ENCODE measurements at places on chromosomes 3 and 15.

DNA sequence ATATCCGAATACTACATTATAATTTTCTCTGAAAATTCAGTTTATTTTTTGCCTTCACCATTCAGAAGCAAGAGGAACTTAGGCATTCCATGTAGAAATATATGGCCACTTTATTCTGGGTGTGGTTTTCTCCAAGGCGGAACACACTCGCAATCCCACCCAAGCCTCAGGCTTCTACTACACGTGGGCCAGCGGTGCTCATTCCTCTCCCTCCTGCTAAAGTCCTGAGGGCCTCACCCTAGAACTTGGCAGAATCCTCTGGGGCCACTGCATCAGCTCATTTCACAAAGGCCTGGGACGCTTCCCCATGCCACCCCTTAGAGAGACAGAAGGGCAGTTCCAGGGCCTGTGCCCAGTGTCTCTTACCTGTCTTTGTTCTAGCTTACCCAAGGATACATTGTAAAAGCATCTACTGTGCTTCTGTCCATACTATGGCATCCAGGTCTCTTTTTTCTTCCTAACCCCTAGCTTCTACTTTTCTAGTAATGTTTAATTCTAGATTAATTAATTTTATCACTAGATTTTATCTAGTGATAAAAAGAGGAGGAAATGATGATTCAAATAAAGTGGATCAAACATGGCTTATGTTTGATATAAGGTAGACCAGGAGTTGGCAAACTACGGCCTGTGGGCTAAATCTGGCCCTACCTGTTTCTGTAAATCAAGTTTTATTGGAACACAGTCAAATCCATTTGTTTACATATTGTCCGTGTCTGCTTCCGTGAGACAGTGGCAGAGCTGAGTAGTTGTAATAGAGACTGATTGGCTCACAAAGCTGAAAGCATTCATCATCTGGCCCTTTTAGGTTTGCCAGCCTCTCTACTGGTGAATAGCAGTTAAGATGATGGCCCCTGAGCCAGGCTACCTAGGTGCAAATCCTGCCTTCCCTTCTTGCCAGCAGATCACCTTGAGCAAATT is 29.8 kb downstream of the LARS2 start:
- DNase-seq = no peak

- no peak for DNase-seq
Measured at GRCh38 chr3:66625505-66626216, 124.8 kb upstream of the LRIG1 start.

DNA sequence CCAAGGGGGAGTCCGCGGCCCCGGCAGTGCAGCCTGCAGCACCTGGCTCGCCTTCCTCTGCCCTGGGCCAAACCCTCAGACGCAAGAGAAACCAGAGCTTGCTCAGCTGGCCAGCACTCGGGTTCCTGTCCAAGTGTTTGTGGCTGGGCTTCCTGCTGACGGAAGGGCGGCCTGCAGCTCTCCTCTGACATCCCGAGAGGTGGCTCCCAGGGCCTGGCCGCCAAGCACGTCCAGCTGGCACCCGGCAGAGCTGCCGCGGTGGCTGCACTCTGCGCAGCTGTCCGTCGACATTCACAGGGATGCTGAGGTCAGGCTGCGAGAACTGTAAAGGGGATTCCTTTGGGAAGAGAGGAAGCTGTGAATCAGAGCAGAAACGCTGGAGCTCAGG is 85.6 kb downstream of the CPN2 start:
- peak; percentile 63 for DNase-seq

DNA sequence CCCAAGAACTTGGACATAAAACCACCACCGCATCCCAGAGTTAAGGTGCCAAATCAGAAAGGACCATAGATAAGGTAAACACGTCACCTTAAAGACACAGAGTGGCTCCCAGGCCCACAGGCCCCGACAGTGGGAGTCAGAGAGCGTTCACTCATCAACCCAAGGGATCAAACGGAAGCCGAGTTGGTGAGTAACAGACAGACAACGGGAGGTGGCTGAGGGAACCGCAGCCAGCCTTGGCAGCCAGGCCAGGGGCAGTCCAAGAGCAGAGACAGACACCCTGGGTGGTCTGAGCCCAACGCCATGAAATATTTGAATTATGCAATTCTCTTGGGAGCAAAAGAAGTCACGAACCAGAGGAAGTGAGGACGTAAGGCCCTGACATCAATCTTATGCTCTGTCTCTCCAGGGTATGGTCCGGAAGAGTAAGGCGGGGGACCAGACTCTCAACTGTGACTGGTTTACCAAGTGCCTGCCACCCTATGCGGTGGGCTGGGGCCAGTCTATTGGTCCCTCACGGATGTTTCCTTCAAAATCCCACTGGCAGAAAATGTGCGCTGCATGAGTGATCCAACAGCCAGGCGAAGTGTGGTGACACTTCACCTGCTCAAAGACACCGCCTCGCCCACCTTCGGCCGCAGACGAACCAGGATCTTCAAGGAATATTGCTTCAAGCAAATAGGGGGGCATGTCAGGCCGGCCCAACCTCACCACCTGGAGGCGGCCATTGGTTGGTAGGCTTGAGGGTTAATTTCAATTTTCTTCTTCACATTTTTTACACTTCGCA is 34.3 kb downstream of the TMEM44 start:
- no peak for DNase-seq

- no peak for DNase-seq
Measured at GRCh38 chr3:5428607-5429516, 241.4 kb downstream of the EDEM1 start.

GRCh38 chr3:129506231-129506742 is 22.2 kb upstream of the RHO start:
- DNase-seq = no peak

DNA sequence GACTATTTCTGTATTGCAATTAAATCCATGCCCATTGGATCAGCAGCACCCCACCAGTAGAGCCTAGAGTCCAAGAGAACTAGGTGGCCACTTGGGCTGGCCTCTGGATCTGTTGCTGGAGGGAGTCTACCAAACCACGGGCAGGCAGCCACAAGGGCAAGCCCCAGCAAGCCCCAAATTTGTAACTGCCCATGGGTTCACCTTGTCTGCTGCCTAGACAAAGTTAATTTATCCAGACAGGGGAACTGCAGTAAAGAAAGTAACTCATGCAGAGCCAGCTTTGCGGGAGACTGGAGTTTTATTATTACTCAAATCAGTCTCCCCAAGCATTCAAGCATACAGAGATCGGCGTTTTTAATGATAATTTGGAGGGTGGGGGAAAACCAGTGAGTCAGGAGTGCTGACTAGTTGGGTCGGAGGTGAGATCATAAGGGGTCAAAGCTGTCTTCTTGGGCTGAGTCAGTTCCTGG is 74.0 kb upstream of the TERB2 start:
- DNase-seq = no peak

- DNase-seq = no peak
Measured at GRCh38 chr3:148078658-148079057, 619.0 kb upstream of the AGTR1 start.

- no peak for DNase-seq
Measured at GRCh38 chr3:114900908-114901307, 246.2 kb downstream of the ZBTB20 start.

- DNase-seq = peak; percentile 39
Measured at GRCh38 chr3:101271728-101272127, 48.6 kb downstream of the IMPG2 start.

- DNase-seq = no peak
Measured at GRCh38 chr15:37088436-37088835, 11.9 kb downstream of the MEIS2 start.

GRCh38 chr3:107184375-107184774 is 192.9 kb upstream of the CCDC54 start:
- no peak for DNase-seq

GRCh38 chr3:144055604-144056003 is 84.0 kb downstream of the DIPK2A start:
- DNase-seq = no peak

GRCh38 chr3:169072494-169072893 is 591.0 kb downstream of the MECOM start:
- DNase-seq = no peak

- peak; percentile 53 for DNase-seq
Measured at GRCh38 chr3:131082871-131083863, 56.5 kb downstream of the NEK11 start.

- no peak for DNase-seq
Measured at GRCh38 chr3:72458375-72458774, 389.9 kb downstream of the SHQ1 start.

DNA sequence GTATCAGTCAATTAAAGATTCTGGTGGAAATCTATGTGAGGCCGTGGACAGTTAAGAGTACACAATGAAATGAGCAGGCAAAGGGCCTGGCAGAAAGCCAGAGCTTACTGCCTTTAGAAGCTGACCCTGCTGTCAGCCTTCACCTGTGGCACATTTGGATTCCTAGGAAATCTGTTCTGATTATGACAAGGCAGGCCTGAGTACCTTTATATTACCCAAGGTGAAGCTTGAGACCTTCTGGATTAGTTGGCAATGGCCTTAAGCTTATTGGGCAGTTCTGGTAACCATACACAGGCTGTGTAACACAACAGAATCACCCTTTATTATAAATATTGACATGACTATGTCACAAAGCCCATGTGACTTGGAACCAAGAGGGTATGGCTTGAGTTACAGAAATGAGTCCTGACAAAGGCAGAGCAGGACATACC is 43.2 kb downstream of the NBEAL2 start:
- DNase-seq = no peak

DNA sequence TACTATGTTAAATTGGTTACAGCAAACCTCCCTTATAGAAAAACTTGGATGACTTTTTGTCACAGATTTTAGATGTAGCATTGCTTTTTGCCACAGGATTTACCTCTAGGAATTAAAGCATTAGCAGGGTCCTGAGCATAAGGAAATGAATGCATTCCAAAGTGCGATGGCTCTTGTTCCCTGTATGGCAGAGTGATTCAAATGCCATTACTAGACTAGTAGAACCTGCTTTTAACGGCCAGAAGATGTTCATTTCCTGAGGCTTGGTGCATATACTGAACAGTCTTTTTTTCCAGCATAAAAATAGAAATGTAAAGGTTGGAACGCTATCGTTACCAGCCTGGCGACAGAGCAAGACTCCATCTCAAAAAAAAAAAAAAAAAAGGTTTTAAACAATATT is 59.4 kb downstream of the WNT5A start:
- DNase-seq = no peak

- DNase-seq = no peak
Measured at GRCh38 chr15:46420990-46421389, 786.2 kb downstream of the SQOR start.

DNA sequence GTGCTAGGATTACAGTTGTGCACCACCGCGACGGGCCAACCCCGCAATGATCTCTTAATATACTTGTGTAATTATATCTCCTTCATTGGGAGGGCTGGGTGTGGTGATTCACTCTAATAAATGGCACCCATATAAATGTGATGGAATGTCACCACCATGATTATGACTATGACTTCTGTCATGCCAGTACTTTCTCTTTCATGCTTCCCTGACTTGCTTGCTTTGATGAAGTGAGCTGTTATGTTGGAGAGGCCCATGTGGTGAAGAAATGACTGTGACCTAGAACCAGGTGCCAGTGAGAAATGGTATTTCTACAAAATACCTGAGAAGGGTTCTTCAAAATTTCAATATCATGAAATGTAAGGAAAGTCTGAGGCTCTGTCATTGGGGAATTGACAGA is 24.4 kb upstream of the TP63 start:
- no peak for DNase-seq

- peak; percentile 81 for DNase-seq
Measured at GRCh38 chr3:36944012-36944640, 728 bp downstream of the TRANK1 start.

GRCh38 chr3:196232154-196232881 is 16.0 kb downstream of the SLC51A start:
- DNase-seq = no peak

DNA sequence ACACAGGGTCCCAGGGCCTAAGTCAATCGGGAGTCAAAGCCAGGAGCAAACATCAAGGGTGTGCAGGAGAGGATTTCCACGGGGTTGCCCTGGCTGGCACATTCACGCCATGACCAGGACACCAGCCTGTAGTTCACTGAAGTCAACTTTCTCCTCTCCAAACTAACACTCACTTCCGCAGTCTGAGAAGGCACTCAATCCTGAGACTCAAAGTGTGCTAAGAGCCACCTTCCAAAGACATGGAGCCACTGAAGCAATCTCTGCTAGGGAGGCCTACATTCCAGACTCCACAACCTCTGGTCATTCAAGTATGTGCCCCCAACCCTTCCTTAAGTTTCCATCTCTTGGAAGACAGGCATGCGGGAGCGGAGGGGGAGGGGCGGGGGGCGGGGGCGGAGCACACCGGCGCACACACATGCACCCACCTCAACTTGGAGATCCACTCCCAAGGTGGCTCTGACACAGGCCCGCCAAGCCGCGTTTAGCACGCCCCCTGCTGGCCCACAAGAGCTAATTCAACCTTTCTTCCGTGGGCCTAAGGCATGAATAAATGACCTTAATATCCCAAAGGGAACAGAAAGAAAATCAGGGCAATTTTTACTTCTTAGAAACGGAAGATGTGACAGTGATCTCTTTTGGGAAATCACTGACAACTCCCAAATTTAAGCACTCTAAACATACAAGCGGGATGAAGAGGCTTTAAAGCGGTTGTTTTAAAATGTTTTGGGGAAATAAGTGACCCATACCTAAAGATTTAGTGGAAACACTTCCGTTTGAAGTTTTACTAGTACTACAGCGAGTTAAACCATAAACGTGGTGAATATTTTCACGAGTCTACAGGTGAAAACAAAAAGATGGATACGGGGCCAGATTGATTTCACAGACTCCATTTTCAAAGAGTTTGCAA is 162.5 kb upstream of the CHRNA7 start:
- peak; percentile 75 for DNase-seq

DNA sequence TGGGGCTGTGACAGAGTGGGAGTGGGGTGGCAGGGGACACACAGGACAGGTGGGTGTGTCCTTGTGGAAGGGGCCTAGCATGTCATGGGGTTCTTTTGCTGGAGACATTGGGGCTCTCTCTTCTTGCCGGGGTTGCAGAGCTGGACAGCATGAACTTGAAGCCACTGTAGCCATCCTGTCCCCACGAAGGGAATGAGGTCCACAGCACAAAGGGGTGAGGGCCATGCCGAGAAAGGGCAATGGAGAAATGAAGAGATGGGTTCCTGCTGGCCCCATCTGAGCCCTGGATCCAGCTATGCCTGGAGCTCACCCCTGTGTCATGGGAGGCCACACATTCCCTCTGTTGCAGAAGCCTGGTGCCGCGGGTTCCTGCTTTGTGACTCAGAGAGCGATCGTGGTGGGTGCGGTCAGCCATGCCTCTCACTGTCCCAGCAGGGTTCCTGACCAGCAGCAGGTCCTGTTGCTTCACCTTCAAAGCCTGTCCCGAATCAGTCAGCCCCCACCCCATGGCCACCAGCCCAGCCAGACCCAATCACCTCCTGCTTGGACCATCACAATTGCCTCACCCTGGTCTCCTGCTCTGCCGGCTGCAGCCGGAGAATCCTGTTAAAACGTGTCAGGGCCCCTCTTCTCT is 50.0 kb downstream of the DNAJB8 start:
- peak; percentile 67 for DNase-seq
